ENCODE measurements at places on chromosomes 5 and 9.

GRCh38 chr5:130323804-130324454 is 419.7 kb downstream of the CHSY3 start:
- DNase-seq: peak; percentile 4

DNA sequence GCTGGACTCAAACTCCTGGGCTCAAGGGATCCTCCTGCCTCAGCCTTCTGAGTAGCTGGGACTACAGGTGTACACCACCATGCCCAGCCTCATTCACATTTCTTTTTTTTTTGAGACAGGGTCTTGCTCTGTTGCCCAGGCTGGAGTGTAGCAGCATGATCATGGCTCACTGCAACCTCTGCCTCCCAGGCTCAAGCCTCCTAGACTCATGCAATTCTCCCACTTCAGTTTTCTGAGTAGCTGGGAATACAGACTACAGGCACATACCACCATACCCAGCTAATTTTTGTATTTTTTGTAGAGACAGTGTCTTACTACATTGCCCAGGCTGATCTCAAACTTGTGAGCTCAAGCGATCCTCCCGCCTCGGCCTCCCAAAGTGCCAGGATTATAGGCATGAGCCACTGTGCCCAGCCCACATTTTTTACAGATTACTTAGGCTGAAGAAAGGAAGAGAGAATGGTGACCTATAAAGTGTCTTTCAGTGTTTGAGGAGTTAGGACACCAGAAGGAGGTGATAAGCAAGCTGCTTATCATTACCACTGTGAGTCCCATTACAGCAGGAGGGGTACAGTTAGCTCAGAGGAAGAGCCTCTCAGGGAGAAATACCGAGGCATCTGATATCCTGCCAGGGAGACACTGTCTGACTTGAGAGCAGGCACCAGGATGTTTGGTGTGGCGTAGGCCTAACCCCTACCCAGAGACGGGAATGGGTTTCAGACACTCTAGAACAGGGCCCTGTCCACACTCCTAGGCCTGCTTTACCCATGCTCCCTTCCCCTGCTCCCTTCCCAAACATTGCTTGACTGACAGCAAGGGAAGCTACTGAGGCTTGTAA is 9.7 kb downstream of the FAXDC2 start:
- no peak for DNase-seq

GRCh38 chr5:1930880-1931603 is 48.3 kb upstream of the IRX4 start:
- DNase-seq: no peak

GRCh38 chr5:119332208-119332607 is 23.6 kb upstream of the TNFAIP8 start:
- no peak for DNase-seq

GRCh38 chr5:111859533-111860270 is 102.7 kb upstream of the NREP start:
- DNase-seq: peak; percentile 4

- DNase-seq: peak; percentile 41
Observed at GRCh38 chr5:633501-633955, 21.4 kb downstream of the CEP72 start.

DNA sequence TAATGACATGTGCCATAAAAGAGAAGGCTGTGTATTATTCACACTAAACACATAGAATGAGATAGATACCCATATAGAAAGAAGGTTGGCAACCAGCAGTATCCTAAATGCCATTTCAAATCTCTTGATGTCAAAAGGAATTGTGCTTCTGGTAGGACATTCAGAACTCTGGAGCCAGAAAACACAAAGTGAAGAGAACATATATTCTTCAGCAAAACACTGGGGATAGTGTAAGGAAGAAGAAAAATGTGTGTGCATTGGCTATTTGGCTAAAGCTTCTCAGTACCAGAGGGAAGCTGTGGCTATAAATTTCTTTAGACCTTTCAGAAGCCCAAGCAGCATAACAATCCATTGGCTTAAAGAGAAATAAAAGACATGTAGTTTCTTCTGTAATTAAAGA is 551.6 kb upstream of the C9orf72 start:
- DNase-seq: no peak

DNA sequence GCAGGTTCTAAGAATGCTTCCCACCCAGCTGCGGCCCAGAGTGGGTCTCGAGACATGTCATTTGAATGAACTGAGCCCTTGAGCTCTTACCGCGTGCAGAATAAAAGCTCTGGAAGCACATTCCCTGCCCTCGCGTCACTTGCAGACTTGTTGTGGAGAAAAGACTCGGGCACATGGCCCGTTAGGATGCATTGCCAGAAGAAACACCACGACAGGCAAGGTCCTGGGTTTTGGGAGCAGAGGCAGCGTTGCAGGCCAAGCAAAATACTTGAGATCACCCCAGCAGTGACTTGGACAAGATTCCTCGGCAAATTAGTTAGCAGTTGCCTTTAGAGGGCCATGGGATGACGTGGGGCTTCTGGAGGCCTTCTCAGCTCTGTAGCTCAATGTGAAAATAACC is 170.8 kb upstream of the MSX2 start:
- DNase-seq: no peak

DNA sequence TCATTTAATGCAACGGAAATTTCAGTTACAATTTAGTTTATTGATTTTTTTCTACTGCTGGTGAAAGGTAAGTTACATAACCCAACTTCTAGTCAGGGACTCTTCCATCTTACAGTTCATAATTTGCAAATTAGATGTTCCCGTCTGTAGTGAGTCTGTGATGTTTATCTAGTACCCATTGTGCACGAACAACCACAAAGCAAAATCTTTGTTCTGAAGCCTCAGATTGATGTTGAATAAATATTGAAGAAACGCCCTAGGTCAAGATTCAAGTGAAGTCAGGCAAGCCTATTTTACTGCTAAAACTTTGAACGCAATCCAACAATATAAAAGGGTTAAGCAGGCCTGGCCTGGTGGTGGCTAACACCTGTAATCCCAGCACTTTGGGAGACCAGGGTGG is 43.1 kb downstream of the BASP1 start:
- DNase-seq: no peak

DNA sequence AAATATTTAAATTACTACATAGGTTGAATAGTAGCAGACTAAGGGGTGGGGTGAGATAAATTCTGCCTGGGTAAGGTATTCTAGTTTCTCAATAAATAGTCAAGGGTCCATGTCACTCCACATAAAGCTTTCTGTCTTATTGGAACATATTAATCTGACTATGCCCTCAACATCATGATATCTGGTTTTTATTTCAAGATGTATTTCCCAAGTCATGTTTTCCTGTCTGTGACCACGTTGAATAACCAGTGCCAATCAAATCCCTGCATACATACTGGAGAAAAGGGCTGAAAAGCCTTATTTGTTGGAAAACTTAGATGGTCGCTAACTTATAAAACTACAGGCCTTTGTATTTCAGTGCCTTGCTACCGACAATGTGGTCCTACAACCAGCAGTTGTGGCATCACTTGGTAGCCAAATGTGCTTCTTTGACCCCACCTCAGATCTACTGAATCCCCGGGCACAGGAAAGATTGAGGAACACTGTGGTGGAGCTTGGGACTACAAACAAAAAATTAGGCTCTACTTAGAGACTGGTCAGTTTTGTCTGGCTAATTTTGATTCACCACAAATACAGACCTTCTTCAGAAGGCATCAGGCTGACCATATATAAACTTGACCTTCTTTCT is 39.4 kb downstream of the ALDH1A1 start:
- no peak for DNase-seq

DNA sequence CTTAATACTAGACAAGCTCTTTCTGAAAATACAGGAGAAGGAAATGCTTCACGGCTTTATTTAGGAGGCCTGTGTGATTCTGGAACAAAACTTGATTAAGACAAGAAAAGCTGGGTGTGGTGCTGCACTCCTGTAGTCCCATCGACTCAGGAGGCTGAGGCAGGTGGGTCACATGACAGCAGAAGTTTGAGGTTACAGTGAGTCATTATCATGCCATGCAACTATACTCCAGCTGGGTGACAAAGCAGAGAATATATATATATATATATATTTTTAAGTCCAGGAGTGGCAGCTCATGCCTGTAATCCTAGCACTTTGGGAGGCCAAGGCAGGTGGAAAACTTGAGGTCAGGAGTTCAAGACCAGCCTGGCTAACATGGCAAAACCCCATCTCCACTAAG is 33.1 kb upstream of the SPIN1 start:
- DNase-seq: peak; percentile 80

DNA sequence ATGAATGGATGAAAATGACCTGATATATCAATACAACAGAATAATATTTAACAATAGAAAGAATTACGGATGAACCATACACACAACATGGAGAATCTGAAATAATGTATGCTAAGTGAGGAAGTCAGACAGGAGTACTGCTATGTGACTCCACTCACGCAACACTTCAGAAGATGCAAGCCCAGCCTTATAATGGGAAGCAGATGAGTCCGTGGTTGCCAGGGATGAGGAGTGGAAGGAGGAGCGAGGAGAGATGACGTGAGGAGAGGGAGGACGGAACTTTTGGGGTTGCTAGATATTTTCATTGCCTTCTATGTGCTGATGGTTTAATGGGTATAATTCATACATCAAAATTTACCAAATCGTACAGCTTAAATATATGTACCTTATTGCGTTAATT is 55.4 kb upstream of the ERCC6L2 start:
- no peak for DNase-seq

GRCh38 chr9:107711542-107711941 is 222.0 kb upstream of the KLF4 start:
- peak; percentile 96 for DNase-seq

GRCh38 chr9:20823051-20823450 is 139.0 kb downstream of the FOCAD start:
- DNase-seq: no peak

GRCh38 chr9:136488247-136489214 is 5.7 kb upstream of the SEC16A start:
- DNase-seq: peak; percentile 52

GRCh38 chr9:136572003-136572827 is 26.4 kb upstream of the NOTCH1 start:
- DNase-seq: peak; percentile 63

GRCh38 chr9:77872863-77873262 is 158.7 kb downstream of the GNAQ start:
- no peak for DNase-seq

DNA sequence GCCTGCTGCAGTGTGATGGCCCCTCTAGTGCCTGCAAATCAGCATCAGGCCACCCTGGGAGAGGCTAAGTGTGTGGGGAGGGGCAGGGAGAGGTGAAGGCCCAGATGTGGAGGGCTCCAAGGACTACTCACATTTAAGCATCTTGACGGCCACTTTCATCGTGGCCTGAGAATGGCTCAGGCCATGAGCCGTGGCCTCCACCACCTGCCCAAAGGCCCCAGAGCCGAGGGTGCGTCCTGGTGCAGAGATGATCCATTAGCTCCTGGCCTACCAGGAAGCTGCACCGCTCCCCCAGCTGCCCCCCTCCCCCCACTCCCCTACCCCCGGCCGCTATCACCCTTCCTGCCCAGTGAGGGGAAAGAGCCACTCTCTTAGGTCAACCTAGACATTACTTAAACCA is 31.0 kb downstream of the PDGFRB start:
- no peak for DNase-seq

GRCh38 chr5:143398053-143398355 is 5.5 kb downstream of the NR3C1 start:
- DNase-seq: no peak

GRCh38 chr9:70441622-70442021 is 27.2 kb upstream of the KLF9 start:
- no peak for DNase-seq

DNA sequence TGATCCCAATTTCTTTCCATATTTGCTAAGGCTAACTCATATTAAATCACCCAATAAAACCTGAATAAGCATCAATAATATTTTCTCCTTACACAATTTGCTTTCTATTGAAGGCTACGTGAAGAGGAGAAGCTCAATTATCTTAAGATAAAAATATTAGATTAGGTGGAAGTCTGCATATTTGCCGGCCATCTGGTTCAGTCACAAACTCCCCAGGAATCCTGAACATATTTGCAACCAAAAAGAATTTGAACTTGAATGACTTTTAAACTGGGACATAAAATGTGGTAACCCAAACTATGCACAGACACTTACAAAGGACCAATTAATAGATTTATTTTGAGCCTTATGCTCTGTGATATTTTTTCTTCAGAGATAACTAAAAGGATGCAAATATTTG is 92.3 kb downstream of the HAPLN1 start:
- no peak for DNase-seq

DNA sequence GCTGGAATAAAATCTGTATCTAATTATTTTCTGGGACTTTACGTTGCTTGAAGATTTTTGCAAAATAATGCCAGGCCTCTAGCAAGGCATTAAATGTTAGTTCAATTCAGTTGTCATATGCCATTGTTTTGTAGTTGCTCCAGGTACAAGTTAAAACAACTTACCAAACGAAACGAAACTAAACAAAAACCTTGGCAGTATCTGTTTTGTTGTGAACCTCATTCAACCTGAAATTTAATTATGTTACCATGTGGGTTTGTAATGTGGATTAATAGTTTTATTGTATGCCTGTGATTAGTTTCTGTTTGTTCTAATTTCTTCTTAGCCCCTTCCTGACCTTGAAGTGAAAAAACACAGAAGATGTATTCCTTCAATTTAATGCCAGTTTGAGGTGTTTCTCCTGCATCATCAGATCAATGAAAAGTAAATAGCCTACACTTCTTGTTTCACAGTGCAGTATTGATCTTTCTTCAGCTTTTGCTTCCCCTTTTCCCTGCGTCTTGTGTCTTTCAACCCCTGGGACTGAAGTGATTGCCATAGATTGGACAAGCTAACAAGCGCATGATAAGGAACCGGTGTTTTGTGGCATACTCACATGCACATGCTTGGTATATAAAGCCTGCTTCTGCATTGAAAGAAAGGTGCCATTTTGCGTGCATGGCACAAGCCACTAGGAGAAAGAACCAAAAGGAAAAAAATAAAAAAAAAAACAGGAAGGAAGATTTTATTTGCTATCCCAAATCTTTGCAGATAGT is 699.0 kb upstream of the ARRDC3 start:
- no peak for DNase-seq

DNA sequence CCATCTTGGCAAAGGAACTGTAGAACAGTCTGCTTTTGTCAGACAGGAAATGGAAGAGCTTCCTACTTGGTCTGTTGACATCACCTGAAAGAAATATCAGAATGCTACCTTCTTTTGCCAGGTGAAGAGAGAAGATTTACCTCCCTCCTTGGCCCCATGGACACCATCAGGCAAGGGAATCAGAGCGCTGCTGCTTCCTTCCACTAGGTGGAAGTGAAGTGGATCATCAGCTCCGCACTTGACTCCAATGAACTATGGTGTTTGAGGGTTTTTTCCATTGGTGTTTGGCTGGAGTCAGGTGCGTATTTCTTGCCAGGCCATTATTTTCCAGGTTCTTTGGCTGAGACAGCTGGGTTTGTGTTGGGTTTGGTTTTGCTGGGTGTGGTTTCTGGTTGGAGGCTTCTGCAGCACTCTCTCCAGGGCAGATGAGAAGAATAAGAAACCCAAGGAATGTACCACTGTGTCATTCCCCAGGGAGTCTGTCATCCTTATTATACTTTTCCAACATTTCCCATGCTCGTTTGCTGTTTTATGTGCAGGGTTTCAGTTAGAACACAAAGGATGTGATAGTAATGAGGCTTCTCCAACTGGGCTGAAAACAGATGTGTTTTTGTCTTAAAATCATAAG is 12.4 kb downstream of the SPATA31E1 start:
- DNase-seq: no peak

- DNase-seq: no peak
Observed at GRCh38 chr9:86488794-86489193, 134.6 kb upstream of the TUT7 start.
